Activated naive CD8-positive, alpha-beta T cell treated with anti-CD3 and anti-CD28 coated beads for 36 hours (primary cell): ENCODE measurements at places on chromosomes 16 and 17. TPM values are rescaled to one million over a fixed set of nuclear protein-coding genes. Genes with fewer than 3 reads are reported as not detected.

DNA sequence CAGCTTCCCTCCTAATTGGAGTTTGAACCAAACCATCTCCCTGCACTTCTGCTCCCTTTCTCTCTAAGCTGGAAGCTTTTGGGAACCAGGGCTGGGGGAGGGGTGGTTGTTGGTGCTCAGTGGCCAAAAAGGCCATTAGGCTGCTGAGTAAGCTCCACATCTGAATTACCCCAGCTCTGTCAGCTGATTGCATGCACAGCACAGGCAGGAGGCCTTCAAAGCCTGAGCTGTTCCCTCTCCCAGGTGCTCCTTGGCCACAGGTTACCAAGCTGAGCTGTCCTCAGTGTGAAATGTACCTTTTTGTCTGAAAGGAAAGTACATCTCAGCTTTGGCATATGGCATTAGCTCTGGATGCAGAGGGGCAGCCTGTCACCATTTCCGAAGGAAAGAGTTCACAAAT lies 6.2 kb upstream of the TBKBP1 start:
- H3K27me3 ChIP-seq, result no peaks in the 10 kb centered on the region
- H3K4me1 ChIP-seq, result peaks cover 25% of the 10 kb centered on the region
- H3K27ac ChIP-seq, result no peak overlapping the region
- H3K4me3 ChIP-seq, result no peak overlapping the region

DNA sequence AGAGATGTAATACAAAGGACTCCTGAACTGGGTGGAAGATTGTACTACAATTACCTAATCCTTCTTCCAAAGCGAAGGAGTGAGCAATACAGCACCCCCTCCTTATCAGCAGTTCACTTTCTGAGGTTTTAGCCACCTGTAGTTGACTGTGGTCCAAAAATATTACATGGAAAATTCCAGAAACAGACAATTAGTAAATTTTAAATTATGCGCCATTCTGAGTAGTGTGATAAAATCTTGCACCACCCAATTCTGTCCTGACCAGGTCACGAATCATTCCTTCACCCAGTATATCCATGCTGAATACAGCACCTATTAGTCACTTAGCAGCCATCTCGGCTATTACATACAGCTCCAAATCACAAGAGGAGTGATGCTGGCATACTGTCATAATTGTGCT lies 23.2 kb downstream of the VPS53 start:
- no peaks in the 10 kb centered on the region for H3K4me1 ChIP-seq
- H3K4me3 ChIP-seq, result no peak overlapping the region
- H3K27ac ChIP-seq, result no peak overlapping the region

GRCh38 chr17:4645642-4646041 lies 4.2 kb upstream of the ALOX15 start:
- H3K4me3 ChIP-seq, result no peak overlapping the region
- peaks cover 3% of the 10 kb centered on the region for H3K4me1 ChIP-seq
- no peaks in the 10 kb centered on the region for H3K36me3 ChIP-seq

Gene AANAT
- not detected for total RNA-seq

Gene ITGAD
- not detected for total RNA-seq

Gene RRAD
- 0.33 TPM for total RNA-seq

DNA sequence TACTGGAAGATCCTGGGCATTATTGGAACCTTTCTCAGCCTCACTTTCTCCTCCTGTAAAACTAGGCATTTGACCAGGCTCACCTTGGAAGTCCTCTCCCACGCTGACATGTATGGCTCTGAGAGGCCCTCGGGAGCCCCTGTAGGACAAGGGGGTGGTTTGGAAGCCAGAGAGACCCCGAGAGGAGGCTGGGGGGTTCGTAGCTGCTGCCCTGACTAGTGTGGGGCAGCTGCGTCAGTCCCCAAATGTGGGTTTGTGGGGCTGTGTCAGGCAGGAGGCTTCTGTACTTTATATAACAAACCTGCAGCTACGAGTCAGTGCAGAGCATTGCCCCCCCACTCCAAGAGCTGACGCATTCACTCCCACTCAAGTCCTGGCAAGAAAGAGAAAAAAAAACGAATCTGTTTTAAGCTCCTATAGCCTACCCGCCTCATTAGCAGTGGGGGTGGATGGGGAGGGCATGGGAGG lies 1.8 kb downstream of the CX3CL1 start:
- H3K27ac ChIP-seq, result no peak overlapping the region
- no peaks in the 10 kb centered on the region for H3K36me3 ChIP-seq
- H3K4me3 ChIP-seq, result no peak overlapping the region
- DNase-seq, result no peak
- peaks cover 30% of the 10 kb centered on the region for H3K4me1 ChIP-seq

Gene PPP1R1B
- not detected for total RNA-seq

DNA sequence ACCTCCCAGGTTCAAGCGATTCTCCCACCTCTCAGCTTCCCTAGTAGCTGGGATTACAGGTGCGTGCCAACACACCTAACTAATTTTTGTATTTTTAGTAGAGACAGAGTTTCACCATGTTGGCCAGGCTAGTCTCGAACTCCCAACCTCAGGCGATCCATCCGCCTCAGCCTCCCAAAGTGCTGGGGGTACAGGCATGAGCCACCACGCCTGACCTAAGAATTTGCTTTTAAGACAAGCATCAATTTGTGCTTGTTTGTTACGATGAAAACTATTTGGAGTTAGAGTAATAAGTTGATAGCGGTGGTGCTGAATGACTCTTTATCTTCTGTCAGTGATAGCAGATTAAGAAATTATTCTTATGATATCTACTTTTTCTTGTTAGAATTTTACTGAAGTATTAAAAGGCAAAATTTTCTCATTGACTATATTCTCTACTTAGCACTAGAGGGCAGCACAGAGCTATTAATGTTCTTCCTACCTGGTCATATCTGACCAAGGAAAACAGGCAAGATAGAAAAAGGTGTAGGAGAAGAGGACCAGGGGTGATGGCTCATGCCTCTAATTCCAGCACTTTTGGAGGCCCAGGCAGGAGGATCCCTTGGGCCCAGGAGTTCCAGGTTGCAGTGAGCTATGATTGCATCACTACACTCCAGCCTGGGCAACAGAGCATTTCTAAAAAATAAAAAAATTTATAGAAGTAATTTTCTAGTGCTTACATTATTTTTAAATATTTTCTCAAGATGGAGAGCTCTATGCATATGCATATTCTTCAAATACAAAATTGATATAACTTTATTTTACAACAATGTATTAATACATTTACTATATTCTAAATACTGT lies 24.5 kb downstream of the STXBP4 start:
- DNase-seq, result no peak
- H3K4me3 ChIP-seq, result no peak overlapping the region
- no peaks in the 10 kb centered on the region for H3K4me1 ChIP-seq

Gene OTOP2
- total RNA-seq, result not detected

Gene AATK
- 0.26 TPM for total RNA-seq

DNA sequence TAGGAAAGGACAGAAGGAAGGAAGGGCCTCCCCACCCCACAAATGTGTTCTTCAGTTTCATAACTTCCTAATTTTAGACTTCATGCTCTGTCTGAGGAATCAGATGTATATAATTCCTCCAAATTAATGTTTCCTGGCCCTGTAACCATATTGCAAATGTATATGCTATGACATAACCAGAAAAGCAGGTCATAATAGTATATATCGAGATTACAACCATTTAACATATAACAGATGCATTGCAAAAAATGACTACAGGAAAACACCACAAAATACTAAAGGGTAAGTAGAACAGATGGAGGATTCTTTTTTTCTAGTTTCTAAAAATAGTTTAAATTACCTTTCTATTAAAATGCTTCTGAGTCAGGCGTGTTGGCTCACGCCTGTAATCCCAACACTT lies 3.1 kb upstream of the EXOC7 start:
- H3K4me3 ChIP-seq, result no peak overlapping the region
- DNase-seq, result no peak
- no peak overlapping the region for H3K27ac ChIP-seq
- no peaks in the 10 kb centered on the region for H3K27me3 ChIP-seq
- H3K36me3 ChIP-seq, result peaks cover 3% of the 10 kb centered on the region
- peaks cover 12% of the 10 kb centered on the region for H3K4me1 ChIP-seq

Gene TEX14
- 0.10 TPM for total RNA-seq

DNA sequence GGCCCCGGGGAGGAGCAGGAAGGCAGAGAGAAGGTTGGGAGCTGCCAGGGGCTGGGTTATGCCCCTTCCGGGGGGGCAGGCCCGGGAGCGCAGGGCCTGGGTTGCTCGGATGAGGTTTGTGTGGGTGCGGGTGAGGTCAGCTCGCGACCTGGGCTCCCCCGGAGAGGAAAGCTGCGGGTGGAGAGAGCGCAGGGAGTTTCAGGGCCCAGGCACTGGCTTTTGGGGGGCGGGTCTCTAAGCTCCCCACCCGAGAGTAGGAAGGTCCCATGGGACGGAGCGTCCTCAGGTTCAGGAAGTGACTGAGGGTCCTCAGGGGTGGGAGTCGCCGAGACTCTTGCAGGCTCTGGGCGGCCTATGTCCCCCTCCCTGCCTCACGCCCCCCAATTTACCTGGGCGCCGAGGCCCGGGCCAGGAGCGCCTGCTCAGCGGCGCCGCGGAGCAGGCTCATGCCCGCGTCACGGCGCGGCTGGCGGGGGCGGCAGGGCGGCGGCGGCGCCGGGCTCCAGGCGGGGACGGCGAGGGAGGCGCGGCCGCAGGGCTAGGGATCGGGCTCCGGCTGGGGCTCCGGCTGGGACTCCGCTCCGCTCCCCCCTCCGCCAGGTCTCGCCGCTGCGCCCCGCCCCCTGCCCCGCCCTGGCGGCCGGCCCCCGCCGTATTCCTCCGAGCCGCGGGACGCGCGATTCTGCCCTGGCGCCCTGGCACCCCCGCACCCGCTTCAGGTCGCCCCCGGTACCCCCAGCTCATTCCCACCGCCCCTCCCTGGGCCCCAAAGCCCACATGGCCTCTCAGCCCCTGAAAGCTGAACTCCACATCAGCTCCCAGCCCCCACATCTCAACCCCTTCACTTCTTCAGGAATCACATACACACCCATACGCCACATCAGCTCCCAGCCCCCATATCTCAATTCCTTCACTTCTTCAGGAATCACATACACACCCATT lies at the start of gene DOK4:
TSS of gene DOK4 (minus strand) at position 578 of the 942 bp plus-strand sequence. CDS start 6,986 bp downstream, outside the sequence.
- no peaks in the 10 kb centered on the region for H3K36me3 ChIP-seq
- H3K27me3 ChIP-seq, result no peaks in the 10 kb centered on the region
- DNase-seq, result peak; percentile 86
- peak within 1 kb of the TSS; percentile 81 for H3K27ac ChIP-seq
- H3K4me3 ChIP-seq, result peak within 1 kb of the TSS; percentile 81

GRCh38 chr16:81695321-81696165 lies 83.5 kb upstream of the PLCG2 start:
- DNase-seq, result no peak
- H3K4me3 ChIP-seq, result no peak overlapping the region

Gene RCVRN
- not detected for total RNA-seq

DNA sequence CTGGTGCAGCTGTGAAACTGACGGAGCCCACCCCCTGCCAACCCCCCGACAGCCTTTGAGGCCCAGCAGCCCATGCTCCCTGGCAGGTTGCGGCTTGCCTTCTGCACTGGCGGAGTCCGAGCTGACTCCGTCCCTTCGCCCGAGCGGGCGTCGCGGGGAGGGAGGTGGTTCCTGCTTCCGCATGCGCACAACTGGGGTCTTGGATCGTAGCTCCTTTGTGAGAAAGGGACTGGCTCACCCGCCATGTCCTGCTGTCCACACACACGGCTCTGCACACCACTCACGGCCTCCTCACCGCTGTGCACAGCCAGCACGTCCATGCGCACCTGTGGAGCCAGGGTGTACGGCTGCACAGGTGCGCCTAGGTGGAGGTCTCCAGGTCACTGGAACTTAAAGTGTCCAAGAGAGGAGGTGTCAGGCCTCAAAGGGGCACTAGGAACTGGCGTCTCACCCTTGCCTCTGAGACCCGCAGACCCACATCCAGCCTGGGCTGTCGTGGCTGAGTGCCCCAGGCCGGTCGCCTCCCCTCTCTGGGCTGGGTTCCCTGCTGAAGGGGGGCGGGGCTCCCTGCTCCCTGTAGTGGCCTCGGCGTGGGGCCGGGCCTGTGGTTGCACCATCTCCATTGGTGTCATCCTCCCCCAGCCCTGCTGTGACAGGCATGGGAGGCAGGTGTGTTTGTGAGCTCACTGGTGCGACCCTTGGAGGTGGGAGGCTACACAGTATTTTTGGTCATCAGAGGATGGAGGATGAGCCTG lies 45.3 kb downstream of the JPH3 start:
- peak; percentile 5 for DNase-seq
- no peaks in the 10 kb centered on the region for H3K36me3 ChIP-seq
- peaks cover 3% of the 10 kb centered on the region for H3K4me1 ChIP-seq
- no peak overlapping the region for H3K27ac ChIP-seq
- no peak overlapping the region for H3K4me3 ChIP-seq
- H3K27me3 ChIP-seq, result peaks cover 22% of the 10 kb centered on the region

DNA sequence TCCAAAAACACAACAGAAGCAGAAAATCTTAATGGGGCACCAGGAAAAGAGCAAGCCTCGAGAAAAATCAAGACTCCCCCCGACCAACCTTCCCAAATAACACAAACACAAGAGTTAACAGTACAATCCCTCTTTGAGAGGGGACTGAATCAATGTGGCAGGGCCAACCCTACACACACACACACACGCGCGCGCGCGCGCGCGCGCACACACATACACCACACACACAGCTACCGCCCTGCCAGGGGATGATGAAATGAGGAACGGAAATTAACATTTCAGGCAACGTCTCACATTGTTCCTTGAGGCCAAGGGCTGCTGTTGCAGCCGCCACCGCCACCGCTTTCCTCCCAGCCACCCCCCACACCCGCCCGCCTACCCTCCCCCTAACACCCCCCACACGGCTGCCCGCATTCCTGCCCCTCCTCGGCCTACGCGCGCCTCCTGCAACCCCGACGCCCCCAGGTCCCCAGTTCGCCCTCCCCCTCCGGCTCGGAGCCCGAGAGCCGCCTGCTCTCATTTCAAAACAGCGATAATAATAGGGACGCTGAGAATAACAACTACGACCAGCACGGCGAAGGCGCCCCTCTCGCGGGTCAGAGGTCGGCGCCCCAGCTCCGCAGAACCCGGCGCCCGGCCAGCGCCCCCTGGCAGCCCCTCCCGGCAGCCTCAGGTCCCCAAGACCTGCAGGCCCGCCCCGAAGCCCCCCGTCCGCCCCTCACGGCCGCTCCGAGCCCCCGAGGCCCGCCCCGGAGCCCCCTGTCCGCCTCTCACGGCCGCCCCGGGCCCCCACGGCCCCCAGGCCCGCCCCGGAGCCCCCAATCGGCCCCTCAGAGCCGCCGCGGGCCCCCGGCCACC lies 1.1 kb downstream of the ANKRD11 start:
- H3K27ac ChIP-seq, result peak overlapping the region; percentile 98
- peak; percentile 84 for DNase-seq
- peaks cover 56% of the 10 kb centered on the region for H3K4me1 ChIP-seq
- H3K36me3 ChIP-seq, result peaks cover 39% of the 10 kb centered on the region
- peak overlapping the region; percentile 95 for H3K4me3 ChIP-seq
